ENCODE measurements at places on chromosomes 3 and 15.

DNA sequence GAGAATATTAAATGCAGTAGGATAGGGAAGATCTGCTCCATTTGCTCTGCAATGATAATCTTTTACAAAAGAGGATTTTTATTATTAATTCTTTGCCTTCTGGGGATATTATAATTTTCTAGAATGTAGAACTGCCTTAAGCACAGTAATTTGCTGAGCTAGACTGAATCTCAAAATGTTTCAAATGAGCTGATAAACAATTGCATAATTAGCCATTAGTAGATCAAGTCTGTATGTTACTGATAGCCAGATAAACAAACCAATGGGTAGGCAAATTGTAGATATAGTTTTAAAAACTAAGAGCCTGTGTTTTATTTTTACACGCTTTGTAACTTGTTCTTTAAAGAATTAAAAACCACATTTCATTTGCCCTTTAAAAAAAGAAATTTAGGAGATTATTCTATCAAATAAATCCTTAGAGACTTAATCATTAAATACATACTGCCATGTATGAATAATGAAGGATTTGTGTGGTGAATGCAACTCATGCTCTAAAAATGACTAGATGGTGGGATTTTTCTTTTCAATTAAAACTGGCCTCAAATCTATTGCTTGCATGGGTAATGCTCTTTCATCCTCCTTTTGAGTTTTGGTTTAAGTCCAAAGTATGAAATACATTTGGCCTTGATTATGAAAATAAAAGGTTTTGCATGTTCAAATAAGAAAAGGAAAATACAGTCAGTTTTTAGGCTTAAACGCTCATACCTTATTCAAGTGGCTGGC is 32.6 kb upstream of the NANOGP8 start:
- DNase-seq = no peak

DNA sequence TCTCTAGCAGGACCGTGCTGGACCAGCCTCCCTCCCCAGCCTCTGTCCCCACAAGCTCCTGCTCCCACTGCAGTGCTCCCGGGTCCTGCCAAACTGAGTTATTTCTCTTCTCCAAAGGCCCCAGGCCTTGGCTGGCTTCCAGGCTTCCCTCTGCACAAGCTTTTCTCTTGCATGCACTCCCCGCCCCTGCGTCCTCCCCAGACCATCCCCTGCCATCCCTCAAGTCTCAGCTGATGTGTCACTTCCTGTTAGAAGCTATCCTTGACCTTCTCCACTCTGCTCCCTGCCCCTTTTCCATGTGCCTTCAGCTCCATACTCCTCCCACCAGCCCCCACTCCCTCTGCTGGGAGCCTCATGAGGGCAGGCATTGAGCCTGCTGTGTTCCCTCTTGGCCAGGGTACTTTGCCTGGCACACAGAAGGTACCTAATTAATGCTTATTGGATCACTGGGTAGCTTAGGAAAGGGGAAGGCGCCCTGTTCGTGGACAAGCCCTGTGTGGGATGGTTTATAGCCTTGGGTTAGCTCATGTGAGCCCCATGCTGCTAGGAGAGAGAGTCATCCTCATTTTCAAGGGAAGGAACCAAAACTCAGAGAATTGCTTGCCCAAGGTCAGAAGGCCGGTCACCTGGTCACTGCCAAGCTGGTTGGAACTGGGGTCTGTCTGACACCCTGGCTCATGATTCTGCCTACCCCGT is 56.4 kb downstream of the FEM1B start:
- DNase-seq = no peak

GRCh38 chr3:144097163-144097562 is 125.5 kb downstream of the DIPK2A start:
- DNase-seq = no peak

- no peak for DNase-seq
These were observed 8.0 kb downstream of the FAM174B start for GRCh38 chr15:92647467-92648163.

GRCh38 chr15:101698314-101698713 is 26.0 kb downstream of the TARS3 start:
- DNase-seq = no peak

- no peak for DNase-seq
These were observed 33.3 kb downstream of the PEAK1 start for GRCh38 chr15:77386626-77387025.

DNA sequence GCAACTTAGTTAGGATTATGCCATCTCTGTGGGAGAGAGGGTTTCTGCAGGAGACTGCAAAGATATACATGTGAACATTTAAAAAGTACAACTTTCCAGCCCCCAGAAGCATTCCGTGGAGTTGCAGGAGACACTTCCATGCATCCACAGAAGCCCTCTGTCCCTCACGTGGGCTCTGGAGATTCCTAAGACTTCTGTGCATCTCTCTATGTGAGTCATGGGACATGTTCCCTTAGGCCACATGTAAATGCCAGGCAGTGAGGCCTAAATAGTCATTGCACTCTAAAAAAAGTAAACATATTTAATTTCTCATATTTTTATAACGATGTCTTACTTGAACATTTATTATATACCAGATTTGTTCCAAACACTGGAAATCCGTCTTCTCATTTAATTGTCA is 126.5 kb upstream of the ROPN1 start:
- DNase-seq = no peak

GRCh38 chr3:43254125-43254524 is 32.2 kb upstream of the SNRK start:
- no peak for DNase-seq

GRCh38 chr3:7188551-7188950 is 327.6 kb downstream of the GRM7 start:
- DNase-seq = no peak

DNA sequence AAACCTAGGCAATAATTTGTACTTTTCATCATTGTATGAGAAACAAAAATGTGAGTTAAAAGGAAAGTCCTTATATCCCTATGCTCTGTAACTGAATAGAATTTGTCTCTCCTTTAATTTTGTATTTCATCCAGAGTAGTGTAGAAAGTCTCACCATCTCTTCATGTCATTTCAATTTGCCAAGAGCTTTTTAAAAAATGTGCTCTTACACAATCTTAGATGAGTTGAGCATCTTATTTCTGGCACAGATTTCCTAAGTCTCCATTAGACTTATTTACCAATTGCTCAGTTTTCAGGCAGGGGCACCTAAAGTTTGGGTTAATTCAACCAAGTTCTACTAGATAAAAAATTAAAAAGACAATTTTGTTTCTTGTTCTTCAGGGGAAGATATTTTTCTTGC is 201.5 kb upstream of the RBMS3 start:
- DNase-seq = no peak

DNA sequence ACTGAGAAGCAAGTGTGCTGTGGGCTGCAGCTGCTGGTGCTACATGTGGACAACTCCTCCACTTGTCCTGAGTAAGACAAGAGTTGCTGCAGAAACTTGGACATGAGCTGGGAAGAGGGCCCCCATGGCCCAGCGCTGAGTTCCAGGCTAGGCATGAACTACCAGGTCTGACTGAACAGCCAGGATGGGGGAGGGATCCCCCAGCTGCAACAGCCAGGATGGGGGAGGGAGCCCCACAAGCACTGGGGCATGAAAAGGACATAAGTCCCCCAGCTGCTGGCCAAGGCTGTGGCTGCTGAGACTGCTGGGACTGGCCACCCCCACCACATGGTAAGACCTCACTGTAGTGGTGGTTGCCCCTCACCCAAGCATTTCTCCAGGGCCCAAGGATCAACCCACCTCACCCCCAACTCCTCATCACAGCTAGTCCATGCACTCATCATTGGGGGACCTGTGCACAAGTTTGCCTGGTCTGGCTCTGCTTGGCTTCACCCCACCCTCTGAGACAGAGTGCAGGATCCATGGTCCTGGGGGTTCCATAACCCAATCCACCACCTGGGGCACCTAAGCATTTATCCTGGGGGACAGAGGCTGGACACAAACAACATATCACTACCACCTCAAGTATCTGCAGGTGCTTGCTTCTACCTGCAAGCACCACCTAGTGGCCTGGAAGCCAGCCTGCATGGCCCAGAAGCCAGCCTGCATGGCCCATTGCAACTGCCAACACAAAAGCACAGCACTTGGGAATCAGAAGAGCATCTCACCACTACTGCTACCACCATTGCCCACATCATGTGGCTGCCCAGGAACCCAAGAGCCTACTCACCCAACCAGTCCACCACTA is 84.5 kb upstream of the STT3B start:
- DNase-seq = no peak

DNA sequence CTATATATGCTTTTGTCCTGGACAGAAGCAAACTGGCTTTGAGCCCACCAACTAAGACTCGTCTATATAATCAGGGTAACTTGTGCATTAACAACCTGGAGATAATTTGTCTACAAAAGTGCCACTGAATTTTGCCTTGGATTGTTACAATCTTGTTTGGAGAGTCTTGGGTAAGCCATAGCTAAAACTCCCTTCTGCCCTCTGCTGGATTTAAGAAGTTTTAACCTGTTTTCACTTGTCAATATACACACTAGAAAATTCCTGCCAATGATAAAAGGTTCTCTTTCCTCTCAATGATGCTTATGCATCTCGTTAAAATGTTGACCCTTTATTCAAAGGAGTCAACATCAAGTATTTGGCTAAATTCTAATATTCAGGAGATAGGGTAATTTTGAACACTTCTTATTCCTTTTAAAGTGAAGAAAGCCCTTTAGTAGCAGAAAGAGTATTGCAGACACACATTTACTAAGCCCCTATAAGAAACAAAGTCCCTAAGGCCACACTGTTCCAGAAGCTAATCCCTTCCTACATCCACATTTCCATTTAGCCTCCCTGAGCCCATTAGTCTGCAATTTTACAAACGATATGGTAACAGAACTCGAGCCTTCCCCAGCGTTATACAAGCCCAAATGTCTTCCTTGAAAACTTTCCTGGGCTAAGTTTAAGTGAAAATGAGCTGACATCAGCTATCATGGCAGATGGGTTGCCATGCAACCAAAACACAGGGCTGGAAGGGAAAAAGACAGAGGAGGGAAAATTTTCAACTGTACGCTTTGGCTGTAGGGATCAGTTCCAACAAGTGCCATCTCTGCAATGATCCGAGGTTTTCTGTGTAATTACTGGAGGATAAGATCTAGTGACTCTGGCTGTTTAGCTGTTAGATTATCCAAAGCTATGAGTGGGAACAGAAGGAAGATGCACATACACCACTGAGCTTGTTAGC is 75.9 kb upstream of the FGF12 start:
- DNase-seq = peak; percentile 12

- no peak for DNase-seq
These were observed 27.0 kb downstream of the OPA1 start for GRCh38 chr3:193620057-193620456.

DNA sequence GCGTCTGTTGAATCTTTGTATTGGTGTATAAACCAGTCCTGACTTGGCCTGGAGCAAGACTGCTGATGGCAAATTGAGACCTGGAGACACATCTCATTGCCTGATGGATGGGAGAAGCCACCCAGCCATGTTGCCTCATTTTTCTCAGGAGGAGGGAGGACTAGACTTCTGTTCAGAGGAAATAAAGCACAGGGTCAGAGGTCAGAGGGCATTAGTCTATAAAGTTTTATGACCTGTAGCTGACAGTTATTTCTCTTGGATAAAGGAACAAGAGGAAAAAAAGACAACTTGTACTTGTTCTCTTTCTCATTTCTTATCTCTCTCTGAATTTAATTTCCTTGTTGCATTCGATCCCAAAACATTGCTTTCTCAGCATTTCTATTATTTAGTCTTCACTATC is 775.9 kb downstream of the SQOR start:
- DNase-seq = no peak

GRCh38 chr3:106514431-106514830 is 645.6 kb upstream of the CBLB start:
- DNase-seq = no peak

DNA sequence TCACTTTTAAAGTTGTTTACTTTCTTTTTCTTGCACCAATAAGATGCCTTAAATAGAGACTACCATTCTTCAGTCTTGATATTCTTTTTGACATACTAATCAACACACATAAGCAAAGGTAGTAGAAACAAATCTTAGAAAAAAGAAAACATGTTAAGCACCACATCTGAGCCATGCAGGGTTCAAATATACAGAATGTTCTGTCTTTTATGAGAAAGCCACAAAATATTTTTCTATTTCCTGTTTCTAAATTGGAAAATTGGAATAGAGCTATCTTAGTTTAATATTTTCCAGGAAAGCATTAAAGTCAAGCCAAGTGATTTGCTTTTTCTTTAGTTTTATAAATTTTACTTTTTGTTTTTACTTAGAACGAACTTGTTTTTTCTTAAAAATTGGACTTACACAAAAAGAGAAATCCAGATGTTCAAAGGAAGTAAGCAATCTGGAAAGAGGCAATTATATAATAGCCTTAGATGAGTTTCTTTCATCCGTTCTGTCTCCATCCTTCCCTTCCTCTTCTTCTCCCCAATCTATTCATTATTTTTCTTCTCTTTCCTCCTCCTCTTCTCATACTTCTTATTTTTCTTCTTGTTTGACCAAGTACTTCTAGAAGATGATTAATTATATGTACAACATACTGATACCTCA is 731.7 kb downstream of the SQOR start:
- DNase-seq = no peak

- no peak for DNase-seq
These were observed 69.4 kb downstream of the MME start for GRCh38 chr3:155149494-155149893.

GRCh38 chr3:13543253-13543652 is 5.7 kb upstream of the FBLN2 start:
- DNase-seq = no peak

GRCh38 chr3:185657691-185658503 is 71.8 kb downstream of the SENP2 start:
- DNase-seq = no peak

GRCh38 chr3:42169579-42170120 is 78.5 kb downstream of the TRAK1 start:
- DNase-seq = no peak

Data from GM18507 (cell line).